ENCODE measurements at places on chromosomes 1 and 21. TPM values are rescaled to one million over a fixed set of nuclear protein-coding genes. Genes with fewer than 3 reads are reported as not detected.

TDRD5 gene
- not detected for polyA plus RNA-seq

TNNI3K gene
- not detected for polyA plus RNA-seq

LGR6 gene
- 0.39 TPM for polyA plus RNA-seq

SPRR2E gene
- polyA plus RNA-seq, result 4.3 TPM

IL12RB2 gene
- polyA plus RNA-seq, result 1.9 TPM

S100B gene
- polyA plus RNA-seq, result 0.21 TPM

All from foreskin keratinocyte (primary cell).